Stimulated activated CD4-positive, alpha-beta T cell treated with anti-CD3 and anti-CD28 coated beads, Interleukin-15, amount 100 ng/mL, for 1 hour (primary cell): ENCODE measurements at places on chromosomes 1 and 21.

DNA sequence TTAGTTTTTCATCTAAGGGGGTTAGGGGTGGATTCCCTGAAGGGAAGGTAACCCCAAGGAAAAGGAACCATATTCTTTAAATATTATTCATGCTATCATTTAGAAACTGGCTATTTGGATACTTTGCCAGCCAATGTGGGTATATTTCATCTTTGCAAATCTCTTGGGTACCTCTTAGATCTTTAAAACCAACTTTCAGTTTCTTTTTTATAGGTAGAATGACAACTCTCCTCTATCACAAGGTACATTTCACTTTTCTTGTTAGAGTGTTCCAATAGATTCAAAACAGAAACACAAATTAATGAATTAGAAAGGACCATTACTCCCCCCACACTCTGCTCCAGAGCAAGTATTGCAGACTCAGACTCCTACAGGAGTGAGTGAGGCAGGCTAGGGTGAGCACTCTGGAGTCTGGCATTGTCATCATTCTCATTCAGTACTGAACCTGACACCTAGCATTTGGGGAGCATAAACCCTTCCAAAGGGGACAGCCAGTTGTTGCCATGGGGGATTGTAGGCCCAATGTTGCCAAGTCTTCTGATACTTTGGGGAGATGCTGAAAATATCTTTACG, 43.0 kb downstream of the MACO1 start:
- DNase-seq = no peak

- no peak for DNase-seq
Measured at GRCh38 chr1:203081465-203082230, 4.2 kb downstream of the MYOG start.

- DNase-seq = no peak
Measured at GRCh38 chr21:31967334-31967733, 94.5 kb downstream of the HUNK start.

GRCh38 chr1:59709333-59709732, 105.4 kb upstream of the HOOK1 start:
- DNase-seq = no peak

- DNase-seq = no peak
Measured at GRCh38 chr1:218942431-218942830, 231.2 kb upstream of the LYPLAL1 start.

DNA sequence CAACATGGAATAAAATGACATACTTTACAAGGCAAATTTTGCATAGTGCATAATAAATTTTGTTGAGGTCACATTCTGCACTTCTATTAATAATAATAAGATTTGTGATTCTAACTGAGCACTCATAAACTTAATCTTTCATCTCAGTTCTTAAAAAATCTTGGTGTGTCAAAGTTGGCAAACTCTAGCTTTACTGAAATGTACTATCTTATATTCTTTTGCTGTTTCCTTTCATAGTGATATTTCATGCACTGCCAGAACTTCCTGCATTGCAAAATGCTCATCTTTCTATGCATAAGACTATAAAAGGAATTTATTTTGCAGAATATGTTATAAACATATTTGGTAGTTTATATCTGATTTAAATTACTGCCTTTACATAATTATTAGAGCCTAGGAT, 797.6 kb downstream of the ADGRL2 start:
- no peak for DNase-seq

DNA sequence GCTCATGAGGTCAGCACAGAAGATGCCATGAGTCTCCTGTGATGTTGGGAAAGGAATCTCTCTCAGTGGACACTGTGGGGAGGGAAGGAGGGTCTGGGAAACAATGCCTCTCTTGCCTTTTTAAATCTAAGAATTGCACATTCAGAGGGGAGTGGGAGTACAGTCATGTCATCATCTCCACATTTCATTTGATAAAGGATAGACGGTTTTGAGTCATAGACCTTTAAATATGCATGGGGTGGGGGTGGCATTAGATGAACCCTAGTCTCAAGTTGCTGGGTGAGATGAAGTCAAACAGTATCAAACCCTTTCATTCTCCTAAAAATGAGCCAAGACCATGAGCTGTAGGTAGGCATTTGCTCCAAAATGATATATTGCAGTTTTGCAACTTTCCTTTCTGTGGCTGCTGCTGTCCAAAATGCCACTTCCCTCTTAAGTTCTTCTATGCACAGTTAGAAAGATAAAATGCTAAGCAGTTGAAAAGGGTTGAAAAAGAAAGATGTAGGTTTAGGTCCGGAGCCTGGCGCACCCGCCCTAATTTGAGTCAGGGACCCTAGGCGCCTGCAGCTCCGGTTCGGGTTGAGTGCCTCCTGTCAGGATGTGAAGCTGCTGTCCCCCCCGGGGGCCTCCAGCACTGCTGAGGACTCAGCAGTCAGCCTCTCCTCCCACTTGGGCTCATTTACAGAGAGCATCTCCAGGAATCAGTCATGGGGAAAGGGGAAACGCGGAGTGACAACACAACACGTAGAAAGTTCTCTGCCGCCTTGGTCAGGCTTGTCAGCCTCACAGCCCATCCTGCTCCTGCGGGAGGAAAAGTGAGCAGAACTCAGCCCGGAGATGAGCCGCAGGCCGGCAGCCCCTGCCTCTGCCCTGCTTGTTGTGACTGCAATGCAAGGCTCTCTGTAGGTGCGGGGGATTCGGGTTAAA, 479.3 kb upstream of the RUNX1 start:
- peak; percentile 5 for DNase-seq

DNA sequence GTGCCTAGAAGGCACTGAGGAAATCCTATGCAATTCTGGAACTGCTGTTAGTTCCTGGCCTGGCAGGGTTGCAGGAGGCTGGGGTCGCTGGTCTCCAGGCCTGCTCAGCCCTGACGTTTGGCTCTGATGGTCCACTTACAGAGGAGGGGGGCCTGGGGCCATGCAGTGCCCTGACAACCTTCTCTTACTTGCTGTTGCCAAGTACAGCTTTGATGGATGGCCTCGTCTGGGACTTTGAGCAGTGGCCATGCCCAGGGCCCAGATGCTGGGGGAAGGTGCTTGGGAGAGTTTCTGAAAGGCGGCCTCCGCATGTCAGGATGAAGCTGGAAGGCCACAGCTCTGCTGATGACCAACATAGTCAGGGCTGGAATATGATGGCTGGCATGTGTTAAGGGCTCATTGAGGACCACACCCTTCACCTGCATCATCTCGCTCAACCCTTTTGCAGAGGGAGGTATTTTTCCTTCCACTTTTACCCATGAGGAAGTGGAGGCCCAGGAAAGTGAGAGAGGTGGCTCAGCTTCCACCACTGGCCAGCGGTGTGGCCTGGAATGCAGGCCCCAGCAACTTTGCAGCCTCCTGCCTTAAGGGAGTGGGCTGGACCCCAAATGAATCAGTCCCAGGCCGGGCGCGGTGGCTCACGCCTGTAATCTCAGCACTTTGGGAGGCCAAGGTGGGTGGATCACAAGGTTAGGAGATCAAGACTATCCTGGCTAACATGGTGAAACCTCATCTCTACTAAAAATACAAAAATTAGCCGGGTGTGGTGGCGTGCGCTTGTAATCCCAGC, 34.7 kb upstream of the LRRC3 start:
- no peak for DNase-seq

DNA sequence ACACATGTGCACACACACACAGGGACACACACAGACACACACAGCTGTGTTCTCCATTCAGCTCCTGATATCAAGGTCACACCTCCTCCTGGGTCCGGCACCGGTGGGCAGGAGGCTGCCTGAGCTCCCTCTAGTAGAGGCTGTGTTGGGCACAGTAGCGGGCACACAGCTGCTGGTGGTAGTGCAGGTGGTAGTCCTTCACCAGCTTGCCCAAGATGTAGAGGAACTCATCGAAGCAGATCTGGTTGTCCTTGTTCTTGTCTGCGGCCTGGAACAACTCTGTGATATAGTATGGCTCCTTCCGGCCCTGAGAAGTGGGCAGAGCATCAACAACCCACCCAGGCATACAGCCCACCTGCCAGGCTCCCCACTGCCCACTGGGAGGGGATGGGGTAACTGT, 5.6 kb upstream of the S100A8 start:
- DNase-seq = no peak

DNA sequence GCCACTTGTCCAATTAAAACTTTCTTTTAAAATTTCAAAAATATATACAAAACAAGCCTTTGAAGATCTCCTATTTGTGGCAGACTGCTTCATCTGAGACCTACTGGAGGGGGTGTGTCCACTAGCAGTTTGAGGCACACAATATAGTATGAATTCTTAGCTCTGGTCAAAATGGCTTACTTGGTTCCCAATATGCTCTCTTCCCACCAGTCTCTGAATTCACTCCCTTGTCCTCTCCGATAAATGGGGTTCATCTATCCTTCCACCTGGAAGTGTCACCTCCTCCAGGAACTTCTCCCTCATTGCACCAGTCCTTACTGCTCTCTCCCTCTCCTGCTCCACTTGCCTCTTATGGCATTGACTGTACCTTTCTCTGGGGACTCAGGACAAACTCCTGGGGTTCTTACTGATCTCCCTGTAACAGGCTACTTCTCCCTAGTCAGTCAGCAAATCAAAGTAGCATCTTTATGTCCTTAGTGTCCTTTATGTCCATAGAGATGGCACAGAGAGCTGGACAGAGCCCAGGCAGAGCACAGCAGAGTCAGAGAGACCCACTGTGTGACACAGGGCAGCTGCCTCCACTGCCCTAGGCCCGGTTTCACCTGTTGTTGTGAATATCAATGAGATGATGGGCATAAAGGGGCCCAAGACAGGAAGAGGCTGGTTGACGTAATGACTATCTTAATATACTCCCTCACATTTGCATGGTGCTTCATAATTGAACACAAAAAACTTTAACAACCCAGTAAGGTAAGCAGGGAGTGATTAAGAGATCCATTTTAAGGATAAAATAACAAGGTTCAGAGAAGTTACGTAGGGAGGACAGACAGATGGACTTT, 3.6 kb downstream of the ASAP3 start:
- DNase-seq = no peak

- no peak for DNase-seq
Measured at GRCh38 chr1:248825573-248825908, 174 bp downstream of the SH3BP5L start.

GRCh38 chr21:17214801-17215200, 298.0 kb upstream of the CXADR start:
- no peak for DNase-seq

- no peak for DNase-seq
Measured at GRCh38 chr1:22286491-22286890, 143.6 kb upstream of the WNT4 start.

GRCh38 chr1:89440911-89441310, 77.1 kb downstream of the GBP6 start:
- DNase-seq = no peak

- no peak for DNase-seq
Measured at GRCh38 chr1:22317231-22317919, 134.3 kb upstream of the ZBTB40 start.

- DNase-seq = no peak
Measured at GRCh38 chr1:218431476-218431875, 86.3 kb downstream of the TGFB2 start.

- DNase-seq = no peak
Measured at GRCh38 chr1:212628046-212628445, 19.5 kb downstream of the ATF3 start.

DNA sequence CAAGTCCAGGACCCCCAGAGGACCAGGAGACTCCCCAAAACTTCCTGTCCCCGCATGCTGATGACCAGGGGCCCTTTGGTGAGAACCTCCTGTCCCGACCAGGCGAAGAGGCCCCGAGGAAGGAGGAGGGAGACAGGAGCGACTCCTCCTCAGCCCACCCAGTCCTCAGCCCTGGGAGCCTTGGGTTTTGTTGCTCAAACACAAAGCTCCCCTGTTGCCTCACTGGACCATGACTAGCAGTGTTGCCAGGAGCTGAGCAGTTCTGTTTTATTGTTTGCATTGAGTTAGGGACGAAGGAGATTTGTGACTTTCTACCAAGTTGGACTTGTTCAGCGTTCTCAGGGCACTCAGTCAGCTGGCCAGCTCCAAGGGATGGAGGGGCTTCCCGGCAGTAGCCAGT, 10.0 kb downstream of the UMODL1 start:
- DNase-seq = no peak
